ENCODE measurements at places on chromosomes 5 and 9.

GRCh38 chr9:127904561-127905003 is 5.2 kb upstream of the ST6GALNAC6 start:
- DNase-seq = no peak

DNA sequence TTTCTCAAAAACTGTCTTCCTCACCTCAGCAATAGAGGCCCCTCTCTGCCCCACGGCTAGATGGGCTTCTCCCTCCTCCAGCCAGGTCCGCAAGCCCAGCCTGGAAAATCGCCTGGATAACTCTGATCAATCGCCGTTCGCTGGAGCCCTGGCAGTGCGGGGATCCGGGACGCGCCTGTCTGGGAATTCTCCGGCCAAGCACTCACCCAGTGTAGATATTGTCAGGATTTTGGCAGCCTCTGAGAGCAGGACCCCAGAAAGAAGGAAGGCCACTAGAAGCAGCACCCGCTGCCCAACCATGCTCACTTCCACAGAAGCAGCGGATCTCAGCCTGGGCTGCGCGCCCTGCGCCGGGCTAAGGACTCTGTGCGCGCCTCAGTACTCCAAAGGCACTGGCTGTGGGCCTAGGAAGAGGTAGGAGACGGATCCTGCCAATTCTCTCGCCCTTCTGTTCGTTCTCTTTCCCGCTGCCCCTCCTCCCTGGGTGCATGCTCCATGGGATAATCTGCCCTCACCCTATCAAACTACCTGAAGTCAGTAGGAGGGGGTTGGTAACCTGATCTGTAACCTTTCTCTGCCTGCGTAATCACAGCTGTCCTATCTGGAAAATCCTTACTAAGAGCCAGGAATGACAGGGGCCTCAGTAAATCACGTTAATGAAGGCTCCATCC is at the start of gene UGT3A1:
Gene UGT3A1 (minus strand): TSS at position 450 of the 671 bp plus-strand sequence. CDS start 150 bp downstream, at position 300.
- no peak for DNase-seq

DNA sequence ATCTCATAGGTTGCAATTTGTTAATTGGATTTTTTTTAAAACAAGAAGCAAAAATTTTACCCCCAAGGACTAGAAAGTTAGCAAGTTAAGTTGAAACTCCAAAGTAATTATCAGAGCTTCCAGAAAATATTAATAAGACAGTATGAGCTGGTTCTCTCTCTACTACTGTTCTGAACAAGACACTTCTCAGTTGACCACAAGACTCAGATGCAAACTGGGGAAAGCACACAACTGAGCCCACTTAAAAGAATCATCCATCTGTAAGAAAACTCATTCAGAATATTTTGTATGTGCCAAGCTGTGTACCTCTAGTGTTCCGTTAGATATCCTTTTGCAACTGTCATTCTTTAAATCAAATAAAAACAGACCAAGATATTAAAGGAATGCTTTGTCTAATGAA is 60.0 kb downstream of the MAP1B start:
- no peak for DNase-seq

- no peak for DNase-seq
These were observed 365.7 kb upstream of the PRR16 start for GRCh38 chr5:120098426-120098825.

GRCh38 chr9:90340421-90340820 is 302.2 kb downstream of the DIRAS2 start:
- no peak for DNase-seq

- DNase-seq = no peak
These were observed 21.0 kb downstream of the TIMD4 start for GRCh38 chr5:156942064-156942463.

- DNase-seq = no peak
These were observed 22.7 kb upstream of the LECT2 start for GRCh38 chr5:135977375-135977928.

GRCh38 chr9:131227959-131228460 is 48.3 kb downstream of the FAM78A start:
- DNase-seq = no peak

- DNase-seq = no peak
These were observed 970.6 kb upstream of the CDH18 start for GRCh38 chr5:20958641-20959040.

DNA sequence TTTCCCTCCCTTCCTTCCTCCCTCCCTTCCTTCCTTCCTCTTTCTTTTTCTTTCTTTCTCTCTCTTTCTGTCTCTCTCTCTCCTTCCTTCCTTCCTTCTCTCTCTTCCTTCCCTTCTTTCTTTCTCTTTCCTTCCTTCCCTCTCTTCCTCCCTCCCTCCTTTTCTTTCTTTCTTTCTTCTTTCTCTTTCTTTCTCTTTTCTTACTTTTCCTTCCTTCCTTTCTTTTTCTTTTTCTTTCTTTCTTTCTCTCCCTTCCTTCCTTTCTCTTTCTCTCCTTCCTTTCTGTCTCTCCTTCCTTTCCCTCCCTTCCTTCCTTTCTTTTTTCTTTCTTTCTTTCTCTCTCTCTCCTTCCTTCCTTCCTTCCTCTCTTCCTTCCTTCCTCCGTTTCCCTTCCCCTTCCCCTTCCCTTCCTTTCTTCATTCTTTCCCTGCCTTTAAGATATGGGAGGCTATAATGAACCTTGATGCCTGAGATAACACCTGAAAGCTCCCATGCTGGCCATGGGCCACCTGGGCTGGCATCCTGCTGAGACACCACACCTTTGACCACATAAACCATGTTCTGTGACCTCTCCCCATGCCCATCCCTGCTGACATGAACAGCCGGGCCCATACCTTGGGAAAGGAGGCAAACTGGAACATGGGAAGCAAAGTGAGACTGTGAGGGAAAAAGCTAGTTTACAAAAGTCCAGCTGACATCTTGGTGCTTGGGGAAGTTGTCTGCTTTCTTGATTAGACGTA is 197.8 kb upstream of the ZNF618 start:
- DNase-seq = no peak

- DNase-seq = no peak
These were observed 25.1 kb upstream of the CD180 start for GRCh38 chr5:67221487-67222242.

DNA sequence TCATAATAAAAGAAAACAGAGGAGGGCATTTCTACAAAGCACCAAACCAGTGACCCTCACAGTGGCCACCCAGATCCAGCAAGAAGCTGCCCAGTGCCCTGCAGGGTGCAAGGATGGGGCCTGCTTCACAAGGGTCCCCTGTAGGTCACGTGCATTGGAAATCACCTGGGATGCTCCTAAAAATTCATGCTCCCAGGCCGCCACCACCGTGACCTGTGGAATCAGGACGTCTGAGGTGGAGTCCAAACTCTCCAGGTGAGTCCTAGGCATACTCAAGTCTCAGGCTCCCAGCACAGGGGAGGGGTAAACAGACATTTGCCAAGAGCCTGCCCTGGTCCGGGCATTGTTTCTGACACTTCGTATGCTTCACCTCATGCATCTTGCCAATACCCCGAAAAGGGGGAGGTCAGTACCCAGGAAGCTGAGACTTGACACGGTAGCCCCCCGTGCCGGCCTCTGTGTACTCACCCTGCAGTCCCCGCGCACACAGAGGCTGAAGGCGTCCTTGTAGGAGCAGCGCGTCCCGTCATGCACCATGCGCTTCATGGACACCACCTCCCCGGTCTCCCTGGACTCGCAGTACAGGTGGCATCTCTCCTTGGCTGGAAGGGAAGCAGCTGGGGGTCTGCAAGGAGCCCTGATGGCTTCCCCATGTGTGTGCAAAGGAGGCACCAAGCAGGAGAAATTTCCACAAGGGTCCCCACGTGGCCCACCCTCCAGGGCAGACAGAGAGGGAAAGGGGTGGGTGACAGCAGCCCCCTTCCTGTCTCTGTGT is 75.5 kb downstream of the ZNF354C start:
- DNase-seq = no peak
